Left ventricle myocardium inferior (tissue), 1 donor: ENCODE measurements at places on chromosomes 16 and 17.

DNA sequence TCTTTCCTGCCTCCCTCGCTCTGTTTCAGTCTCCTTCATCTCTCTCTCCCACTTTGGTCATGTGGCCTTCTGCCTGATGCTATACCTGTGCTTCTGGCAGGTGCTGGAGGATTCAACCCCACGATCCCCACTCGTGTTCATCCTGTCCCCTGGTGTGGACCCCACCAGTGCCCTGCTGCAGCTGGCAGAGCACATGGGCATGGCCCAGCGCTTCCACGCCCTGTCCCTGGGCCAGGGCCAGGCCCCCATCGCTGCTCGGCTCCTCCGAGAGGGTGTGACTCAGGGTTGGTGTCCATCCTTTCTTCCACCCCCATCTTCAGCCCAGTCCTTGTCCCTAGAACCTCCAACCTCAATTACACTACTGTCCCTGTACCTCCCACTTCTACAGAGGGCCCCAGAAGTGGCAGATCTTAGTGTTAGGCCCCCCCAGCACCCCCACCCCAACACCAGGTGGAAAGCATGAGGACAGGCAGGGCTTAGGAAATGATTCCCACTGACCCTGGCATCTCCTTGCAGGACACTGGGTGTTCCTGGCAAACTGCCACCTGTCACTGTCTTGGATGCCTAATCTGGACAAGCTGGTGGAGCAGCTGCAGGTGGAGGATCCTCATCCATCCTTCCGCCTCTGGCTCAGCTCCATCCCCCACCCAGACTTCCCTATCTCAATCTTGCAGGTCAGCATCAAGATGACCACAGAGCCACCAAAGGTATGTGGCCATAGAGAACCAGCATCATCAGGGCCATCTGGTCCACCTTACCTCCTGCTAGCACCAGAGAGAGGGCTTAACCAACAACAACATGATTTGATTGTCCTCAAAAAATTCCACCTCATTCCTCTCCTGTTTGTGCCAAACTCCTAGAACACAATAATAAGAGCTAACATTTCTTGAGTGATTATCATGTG is 9.7 kb upstream of the KDM6B start:
- DNase-seq = no peak

DNA sequence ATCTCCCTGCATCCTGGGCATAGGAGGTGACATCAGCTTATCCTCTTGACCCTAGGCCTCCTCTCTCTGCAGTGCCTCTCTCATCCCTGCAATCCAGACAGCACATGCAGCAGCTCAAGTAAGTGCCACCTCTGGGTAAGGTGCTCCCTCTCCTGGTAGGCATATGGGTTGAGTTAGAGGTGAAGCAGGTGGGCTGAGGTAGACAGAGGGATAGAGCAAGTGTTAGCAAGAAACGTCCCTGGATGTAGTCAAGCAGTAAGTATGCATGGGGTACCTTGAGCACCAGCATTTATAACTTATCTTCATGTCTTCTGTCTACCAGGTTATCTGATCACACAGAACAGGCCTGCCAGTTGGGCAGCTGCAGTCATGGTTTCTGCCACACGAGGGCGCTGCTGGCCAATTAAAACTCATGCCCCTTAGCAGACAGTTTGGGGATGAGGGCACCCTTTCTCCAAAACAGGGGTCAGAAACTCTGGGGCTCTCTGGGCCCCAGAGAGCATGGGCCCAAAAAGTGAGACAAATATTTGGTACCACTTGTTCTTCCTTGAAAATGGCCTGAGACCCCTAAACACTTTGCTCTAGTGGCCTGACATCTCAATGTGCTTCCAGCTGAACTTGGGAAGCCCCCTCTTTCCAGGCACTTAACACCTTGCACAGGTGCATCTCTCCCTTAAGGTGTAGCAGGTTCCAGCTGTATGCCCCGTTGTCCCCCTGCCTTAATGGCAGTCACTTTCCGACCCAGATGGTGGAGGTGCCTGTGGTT is 59.8 kb downstream of the NEUROD2 start:
- DNase-seq = peak; percentile 67

GRCh38 chr17:30323262-30323894 is 10.5 kb downstream of the TMIGD1 start:
- DNase-seq = no peak

GRCh38 chr16:64094992-64095634 is 1026.8 kb downstream of the CDH11 start:
- DNase-seq = no peak

- no peak for DNase-seq
Observed at GRCh38 chr17:9195411-9195810, 174.1 kb downstream of the NTN1 start.

- DNase-seq = no peak
Observed at GRCh38 chr16:17342031-17342430, 128.7 kb downstream of the XYLT1 start.

GRCh38 chr17:21817791-21818364 is 125.6 kb downstream of the KCNJ18 start:
- DNase-seq = no peak

GRCh38 chr17:47948706-47949196 is 7.4 kb downstream of the PNPO start:
- DNase-seq = no peak

DNA sequence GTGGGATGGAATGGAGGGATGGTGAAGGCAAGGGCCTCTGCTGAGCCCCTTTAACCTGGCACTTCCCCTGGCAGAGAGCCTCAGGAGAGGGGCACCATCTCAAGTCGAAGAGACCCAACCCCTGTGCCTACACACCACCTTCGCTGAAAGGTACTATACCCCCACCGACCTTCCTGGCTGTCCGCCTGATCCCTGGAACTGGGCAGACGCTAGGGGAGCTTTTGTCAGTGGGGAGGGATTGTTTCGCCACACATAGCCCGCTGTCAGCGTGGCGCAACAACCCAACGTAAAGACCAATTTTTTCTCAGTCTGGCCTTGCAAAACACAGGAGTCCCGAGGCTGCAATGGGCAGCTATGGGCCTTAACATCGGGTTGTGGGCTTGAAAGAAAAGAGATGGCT is 3.1 kb downstream of the PPP1R1B start:
- DNase-seq = no peak

DNA sequence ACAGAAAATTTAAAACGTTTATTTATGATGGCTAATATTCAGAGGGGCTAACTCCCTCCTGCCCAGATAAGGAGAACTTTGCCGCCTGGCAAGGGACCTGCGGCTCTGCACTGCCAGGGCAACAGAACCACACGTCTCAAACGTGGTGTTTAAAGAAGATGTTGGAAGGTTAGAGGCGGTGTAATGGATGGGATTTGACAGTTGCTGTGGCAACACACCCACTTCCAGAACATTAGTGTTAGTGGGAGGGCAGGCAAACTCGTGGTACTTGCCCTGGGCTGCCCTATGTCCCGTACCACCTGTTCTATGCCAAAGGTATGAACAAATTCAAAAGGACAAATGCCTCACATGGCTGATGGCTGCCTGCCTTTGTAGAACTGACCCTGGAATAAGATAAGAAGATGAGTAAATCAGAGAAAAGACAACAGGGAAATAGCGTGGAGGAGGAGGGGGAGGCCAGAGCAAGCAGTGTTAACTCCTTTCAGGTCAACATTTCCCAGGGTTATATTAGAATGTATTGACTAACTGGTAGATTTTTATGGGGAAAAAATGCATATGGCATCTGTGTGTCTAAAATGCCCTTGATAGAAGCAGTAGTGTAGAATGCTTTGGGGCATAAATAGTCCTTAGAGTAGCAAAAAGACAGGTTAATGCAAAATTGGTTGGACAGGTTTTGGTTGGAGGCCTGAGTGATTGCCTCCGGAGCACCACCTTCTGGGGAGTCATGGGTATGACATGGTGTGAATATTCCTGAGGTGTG is 30.8 kb downstream of the HLF start:
- no peak for DNase-seq

GRCh38 chr16:30458561-30459394 is 13.1 kb upstream of the SEPHS2 start:
- DNase-seq = peak; percentile 38

- DNase-seq = no peak
Observed at GRCh38 chr16:55003916-55004315, 73.3 kb downstream of the IRX5 start.

DNA sequence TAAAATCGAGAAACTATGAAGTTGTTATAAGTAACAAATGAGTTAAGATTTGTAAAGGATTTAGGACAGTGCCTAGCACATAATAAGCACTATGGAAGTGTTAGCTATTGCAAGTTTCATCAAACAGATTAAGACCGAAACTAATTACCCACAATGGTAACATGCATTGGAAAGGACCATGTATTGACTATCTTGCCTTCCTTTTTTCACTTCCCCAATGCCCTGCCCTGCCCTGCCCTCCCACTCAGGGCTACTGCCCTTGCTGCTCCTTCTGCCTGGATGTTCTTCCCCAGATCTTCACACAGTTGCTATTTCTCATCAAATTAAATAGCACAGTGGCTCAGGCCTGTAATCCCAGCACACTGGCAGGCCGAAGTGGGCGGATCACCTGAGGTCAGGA is 202.1 kb upstream of the PSMD7 start:
- no peak for DNase-seq

GRCh38 chr16:85317704-85318103 is 205.4 kb upstream of the CIBAR2 start:
- DNase-seq = no peak

- no peak for DNase-seq
Observed at GRCh38 chr17:55089256-55089655, 120.7 kb downstream of the STXBP4 start.

- peak; percentile 80 for DNase-seq
Observed at GRCh38 chr16:85819245-85819644, 19.8 kb downstream of the COX4I1 start.

- DNase-seq = peak; percentile 84
Observed at GRCh38 chr16:4315186-4316107, at the start of gene GLIS2. Gene GLIS2 (plus strand): TSS chr16:4316067. CDS start chr16:4332281, 16,214 bp downstream.

DNA sequence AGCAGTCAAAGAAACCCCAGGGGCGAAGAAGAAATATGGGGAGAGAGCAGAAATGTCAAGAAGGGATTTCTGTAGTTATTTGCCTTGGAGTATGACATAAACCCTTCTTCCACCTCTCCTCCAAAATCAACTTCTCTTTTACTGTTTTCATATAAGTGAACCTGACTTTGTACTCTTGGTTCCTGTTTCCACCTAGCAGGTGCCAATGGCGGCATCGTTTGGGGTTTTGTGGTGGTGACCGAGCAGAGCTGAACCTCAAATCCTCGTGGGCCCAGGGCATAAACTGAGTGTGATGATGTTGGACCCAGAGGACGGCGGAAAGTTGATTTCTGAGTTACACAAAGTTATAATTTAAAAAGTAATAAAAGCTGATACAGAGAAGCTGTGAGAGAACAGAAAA is 39.6 kb upstream of the PSMD7 start:
- DNase-seq = no peak

DNA sequence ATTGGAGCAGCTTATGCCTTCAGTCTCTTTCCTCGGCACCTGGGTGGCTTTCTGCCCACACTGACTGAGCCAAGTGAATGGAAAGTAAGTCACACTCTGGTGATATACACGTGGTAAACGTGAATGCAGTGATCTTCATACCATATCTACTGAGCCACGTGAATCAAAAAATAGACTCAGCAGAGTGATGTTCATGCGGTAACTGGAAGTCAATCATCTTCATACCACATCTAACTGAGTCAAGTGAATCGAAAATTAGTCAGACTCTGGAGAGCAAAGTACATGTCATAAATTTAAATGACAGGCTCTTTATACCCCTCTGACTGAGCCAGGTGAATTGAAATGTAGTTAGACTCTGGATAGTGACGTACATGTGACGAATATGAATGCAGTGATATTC is 47.1 kb upstream of the ARL4D start:
- no peak for DNase-seq

DNA sequence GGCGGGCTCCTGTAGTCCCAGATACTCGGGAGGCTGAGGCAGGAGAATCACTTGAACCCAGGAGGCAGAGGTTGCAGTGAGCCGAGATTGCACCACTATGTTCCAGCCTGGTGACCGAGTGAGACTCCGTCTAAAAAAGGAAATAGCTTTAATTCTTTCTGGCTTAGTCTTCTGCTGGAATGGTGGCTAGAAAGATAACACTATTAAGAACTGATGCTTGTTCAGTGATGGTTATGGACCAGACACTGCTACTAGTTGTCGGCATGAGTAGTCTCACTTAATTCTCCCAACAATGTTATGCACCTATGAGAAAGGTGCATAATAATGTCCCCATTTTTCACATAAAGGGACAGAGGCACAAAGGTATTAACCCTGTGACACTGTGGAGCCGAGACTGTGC is 188.7 kb downstream of the HS3ST3A1 start:
- no peak for DNase-seq

GRCh38 chr17:45338996-45339535 is 22.2 kb upstream of the MAP3K14 start:
- DNase-seq = no peak
